WTC11 (cell line): ENCODE measurements at places on chromosomes 3 and 15.
A peak's percentile ranks its signal among the peaks of the same experiment; 100 is the strongest.

- H3K27me3 ChIP-seq: peaks cover 14% of the 10 kb centered on the region
- no peak overlapping the region for H3K27ac ChIP-seq
- no peaks in the 10 kb centered on the region for H3K36me3 ChIP-seq
- no peak overlapping the region for H3K4me3 ChIP-seq
- peaks cover 5% of the 10 kb centered on the region for H3K4me1 ChIP-seq
- no peak for DNase-seq
Measured at GRCh38 chr3:183513046-183513706, 42.3 kb downstream of the KLHL6 start.

DNA sequence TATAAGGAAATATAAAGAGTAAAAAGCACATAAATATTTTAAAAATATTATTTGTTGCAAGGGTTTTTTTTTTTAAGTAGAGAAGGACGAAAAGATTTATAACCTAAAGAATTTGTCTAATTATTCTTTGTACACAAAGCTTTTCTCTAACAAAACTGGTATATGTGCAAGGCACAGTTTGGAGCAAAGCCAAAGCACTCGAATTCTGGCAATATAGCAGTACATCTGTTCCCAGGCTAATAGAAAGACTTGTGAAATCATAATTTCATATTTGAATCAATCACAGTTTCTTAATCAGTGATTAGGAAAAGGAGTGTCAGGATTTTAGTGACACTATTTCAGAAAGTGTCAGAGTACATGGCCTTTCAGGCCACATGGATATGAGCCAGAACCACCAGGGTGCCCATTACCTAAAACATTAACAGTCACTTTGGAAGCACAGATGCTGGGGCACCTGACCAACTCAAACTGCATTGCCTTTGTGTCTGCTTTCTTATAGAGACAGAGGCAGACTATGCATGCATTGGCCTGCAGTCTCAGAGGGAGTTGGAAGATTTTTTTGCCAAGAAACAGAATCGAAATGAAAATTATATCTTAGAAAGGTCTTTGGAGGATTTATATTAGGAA is 651.8 kb upstream of the SGO1 start:
- H3K27ac ChIP-seq: no peak overlapping the region
- peaks cover 14% of the 10 kb centered on the region for H3K4me1 ChIP-seq
- H3K27me3 ChIP-seq: no peaks in the 10 kb centered on the region

- DNase-seq: no peak
- no peak overlapping the region for H3K27ac ChIP-seq
- no peaks in the 10 kb centered on the region for H3K36me3 ChIP-seq
- H3K27me3 ChIP-seq: peaks cover 50% of the 10 kb centered on the region
Measured at GRCh38 chr3:127629467-127630403, 750 bp downstream of the PODXL2 start.

GRCh38 chr15:63405159-63405558 is 23.5 kb upstream of the CA12 start:
- no peaks in the 10 kb centered on the region for H3K36me3 ChIP-seq
- H3K27ac ChIP-seq: no peak overlapping the region
- H3K4me3 ChIP-seq: no peak overlapping the region
- DNase-seq: no peak
- peaks cover 9% of the 10 kb centered on the region for H3K4me1 ChIP-seq
- H3K27me3 ChIP-seq: peaks cover 13% of the 10 kb centered on the region; the same call in 1 of the 2 replicates

- H3K4me1 ChIP-seq: peaks cover 33% of the 10 kb centered on the region
- no peaks in the 10 kb centered on the region for H3K36me3 ChIP-seq
- no peak overlapping the region for H3K27ac ChIP-seq
- H3K27me3 ChIP-seq: no peaks in the 10 kb centered on the region
- no peak overlapping the region for H3K4me3 ChIP-seq
Measured at GRCh38 chr3:64903006-64903405, 215.2 kb upstream of the ADAMTS9 start.

- H3K4me3 ChIP-seq: no peak overlapping the region
- DNase-seq: no peak
- H3K27ac ChIP-seq: no peak overlapping the region
- H3K4me1 ChIP-seq: peaks cover 18% of the 10 kb centered on the region
- no peaks in the 10 kb centered on the region for H3K36me3 ChIP-seq
- no peaks in the 10 kb centered on the region for H3K27me3 ChIP-seq
Measured at GRCh38 chr15:88917760-88918159, 4.6 kb upstream of the MFGE8 start.

- H3K4me3 ChIP-seq: peak overlapping the region; percentile 77
- peak; percentile 41 for DNase-seq
- H3K27me3 ChIP-seq: peaks cover 65% of the 10 kb centered on the region
- H3K27ac ChIP-seq: no peak overlapping the region
- H3K4me1 ChIP-seq: peaks cover 16% of the 10 kb centered on the region
Measured at GRCh38 chr3:128992926-128993460, 883 bp downstream of the CFAP92 start.

DNA sequence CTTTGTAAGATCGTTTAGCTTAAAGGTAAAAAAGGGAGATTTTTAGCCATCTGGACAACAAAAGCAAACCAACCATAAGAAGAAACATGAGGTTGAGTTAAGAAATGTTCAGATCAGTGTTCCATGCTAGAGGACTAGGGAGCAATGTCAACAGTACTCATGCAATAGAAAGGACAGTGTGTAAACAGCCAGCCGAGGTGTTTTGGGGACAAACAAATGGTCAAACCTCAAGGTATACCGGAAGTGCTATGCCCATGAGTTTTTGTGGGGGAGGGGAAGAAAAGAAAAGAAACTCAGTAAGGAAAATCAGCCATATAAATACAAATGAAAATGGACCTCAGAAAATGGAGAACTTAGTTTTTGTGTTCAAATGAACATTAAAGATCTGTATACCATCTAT is 289.5 kb upstream of the GRM7 start:
- DNase-seq: no peak
- no peak overlapping the region for H3K4me3 ChIP-seq
- no peaks in the 10 kb centered on the region for H3K4me1 ChIP-seq

- H3K4me1 ChIP-seq: peaks cover 11% of the 10 kb centered on the region
- H3K36me3 ChIP-seq: peaks cover 6% of the 10 kb centered on the region
- no peak overlapping the region for H3K27ac ChIP-seq
- no peak for DNase-seq
Measured at GRCh38 chr3:9110802-9111201, 138.6 kb downstream of the SRGAP3 start.

DNA sequence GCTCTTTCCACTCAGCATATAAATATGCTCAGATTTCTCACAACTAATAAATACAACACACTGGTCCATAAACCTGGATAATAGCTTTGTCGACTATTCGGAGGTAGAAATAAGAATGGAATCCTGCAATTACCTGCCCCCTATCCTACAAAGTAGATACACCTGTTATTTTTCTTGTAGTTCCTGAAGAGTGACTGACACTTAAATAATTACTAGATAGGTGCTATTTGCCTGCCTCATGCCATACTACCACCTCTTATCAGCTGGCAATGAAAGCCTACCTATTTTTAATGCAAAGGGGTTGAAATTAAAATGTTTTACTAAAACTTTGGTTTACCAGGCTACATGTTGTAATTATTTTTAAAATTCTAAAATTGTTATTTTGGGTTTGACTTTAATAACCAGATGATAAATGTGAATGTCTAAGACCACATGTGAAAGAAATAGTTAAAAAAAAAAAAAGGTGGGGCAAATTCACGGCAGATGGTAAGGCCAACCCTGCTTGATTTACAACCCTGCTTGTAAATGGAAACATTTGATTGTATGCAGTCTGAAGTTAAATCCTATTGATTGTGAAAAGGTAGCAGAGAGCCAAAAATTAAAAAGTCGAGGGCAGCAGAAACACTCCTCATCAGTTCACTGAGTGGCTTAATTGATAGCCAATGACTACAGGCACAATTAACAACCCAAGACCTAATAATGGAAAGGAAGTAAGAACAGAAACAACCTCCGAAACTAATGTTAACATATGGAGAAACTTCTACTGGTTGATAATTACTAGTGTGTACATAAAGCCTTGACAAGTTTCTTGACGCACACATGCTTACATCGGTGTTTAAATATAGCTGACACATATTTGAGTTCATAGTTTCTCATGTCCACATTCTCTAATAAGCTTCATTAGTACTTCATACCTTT is 8.9 kb downstream of the PEAK1 start:
- H3K4me1 ChIP-seq: peaks cover 35% of the 10 kb centered on the region
- H3K4me3 ChIP-seq: no peak overlapping the region
- no peak overlapping the region for H3K27ac ChIP-seq
- no peaks in the 10 kb centered on the region; the same call in 1 of the 2 replicates for H3K27me3 ChIP-seq
- H3K36me3 ChIP-seq: peaks cover 9% of the 10 kb centered on the region; the same call in 1 of the 2 replicates

GRCh38 chr3:18098960-18099587 is 326.1 kb downstream of the SATB1 start:
- peaks cover 17% of the 10 kb centered on the region for H3K36me3 ChIP-seq
- no peak for DNase-seq
- H3K4me3 ChIP-seq: no peak overlapping the region
- H3K27ac ChIP-seq: no peak overlapping the region

DNA sequence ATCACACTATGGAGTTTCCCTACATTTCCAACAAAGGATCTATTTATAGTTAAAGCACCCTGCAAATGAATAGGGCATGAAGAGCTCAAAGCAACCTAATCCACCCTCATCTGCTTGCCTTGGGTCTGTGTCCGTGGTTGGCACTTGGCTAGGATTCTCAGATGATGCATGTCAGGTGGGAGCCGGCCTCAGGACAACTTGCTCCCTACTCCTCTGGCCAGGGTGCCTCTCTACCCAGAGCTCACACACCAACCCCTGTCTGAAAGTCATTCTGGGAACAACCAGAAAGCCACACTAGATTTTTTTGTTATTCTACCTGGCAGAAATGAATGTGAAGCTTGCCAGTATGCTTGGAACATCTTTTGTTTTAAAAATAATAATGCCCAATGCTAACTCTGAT is 13.2 kb downstream of the ARHGEF3 start:
- H3K4me3 ChIP-seq: no peak overlapping the region
- no peak overlapping the region for H3K27ac ChIP-seq
- H3K4me1 ChIP-seq: peaks cover 13% of the 10 kb centered on the region; the same call in 1 of the 2 replicates

GRCh38 chr3:178443634-178444033 is 92.6 kb upstream of the KCNMB2 start:
- no peak overlapping the region for H3K27ac ChIP-seq
- H3K4me3 ChIP-seq: no peak overlapping the region
- no peak for DNase-seq
- peaks cover 8% of the 10 kb centered on the region for H3K4me1 ChIP-seq
- no peaks in the 10 kb centered on the region for H3K27me3 ChIP-seq

DNA sequence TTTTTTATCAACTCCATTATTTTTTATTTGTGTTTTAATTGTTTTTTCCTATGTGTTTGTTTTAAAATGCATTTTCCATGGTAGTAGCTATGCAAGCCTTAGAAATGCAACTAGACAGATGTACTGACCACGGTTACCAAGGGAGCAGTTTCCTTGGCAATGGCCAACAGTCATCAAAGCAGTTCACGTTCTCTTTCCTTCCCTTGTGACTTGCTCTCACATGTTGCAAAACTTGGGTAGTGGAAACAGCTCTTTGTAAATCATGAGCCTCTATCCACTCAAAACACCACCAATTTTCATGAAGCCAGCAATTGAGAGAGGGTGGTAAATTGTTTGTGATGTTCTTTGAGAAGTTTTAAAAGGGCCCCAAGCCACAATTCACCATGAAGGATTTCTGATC is 499.4 kb upstream of the MDFIC2 start:
- no peak overlapping the region for H3K4me3 ChIP-seq
- no peak for DNase-seq
- H3K27me3 ChIP-seq: no peaks in the 10 kb centered on the region; the same call in 1 of the 2 replicates
